Activated T-helper 2 cell treated with anti-CD3 and anti-CD28 coated beads, Interferon-gamma antibody, Interleukin-2, Interleukin-4, amounts not matched to agents 10 μg/mL and 5 μg/mL and 100 μg/mL, durations not matched to agents 14 hours and 24 hours and 36 hours (primary cell): ENCODE measurements at places on chromosomes 6 and 20. TPM values are rescaled to one million over a fixed set of nuclear protein-coding genes. Genes with fewer than 3 reads are reported as not detected.

Gene RSPO3
- not detected in 2 replicates for total RNA-seq

Gene ARMC2
- total RNA-seq, result 1.9 and 2.7 TPM in 2 replicates

Gene TRIM15
- total RNA-seq, result 0.41 and 0.46 TPM in 2 replicates

Gene SERINC3
- 51.2 and 52.5 TPM in 2 replicates for total RNA-seq

Gene MYB
- total RNA-seq, result 82.5 and 84.5 TPM in 2 replicates

Gene RAD21L1
- total RNA-seq, result 0.32 TPM in 1 of 2 replicates, not detected in the other
